ENCODE measurements at places on chromosomes 1 and 21.

- no peak for DNase-seq
Observed at GRCh38 chr1:24860841-24861240, 69.2 kb downstream of the RUNX3 start.

DNA sequence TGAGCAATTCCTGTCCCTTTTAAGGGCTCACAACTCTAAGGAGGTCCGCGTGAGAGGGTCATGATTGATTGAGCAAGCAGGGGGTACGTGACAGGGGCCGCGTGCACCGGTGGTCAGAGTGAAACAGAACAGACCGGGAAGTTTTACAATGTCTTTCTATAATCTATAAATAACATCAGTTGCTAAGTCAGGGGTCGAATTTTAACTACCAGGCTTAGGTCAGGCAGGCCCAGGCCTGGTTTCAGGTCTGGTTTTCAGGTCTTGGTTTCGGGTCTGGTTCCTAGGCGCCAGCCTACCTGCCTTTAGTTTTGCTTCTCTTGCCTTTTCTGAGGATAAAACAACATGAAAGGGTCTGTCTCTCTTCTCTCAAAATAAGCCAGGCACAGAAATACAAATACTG, 476.0 kb upstream of the CAMK1G start:
- no peak for DNase-seq

DNA sequence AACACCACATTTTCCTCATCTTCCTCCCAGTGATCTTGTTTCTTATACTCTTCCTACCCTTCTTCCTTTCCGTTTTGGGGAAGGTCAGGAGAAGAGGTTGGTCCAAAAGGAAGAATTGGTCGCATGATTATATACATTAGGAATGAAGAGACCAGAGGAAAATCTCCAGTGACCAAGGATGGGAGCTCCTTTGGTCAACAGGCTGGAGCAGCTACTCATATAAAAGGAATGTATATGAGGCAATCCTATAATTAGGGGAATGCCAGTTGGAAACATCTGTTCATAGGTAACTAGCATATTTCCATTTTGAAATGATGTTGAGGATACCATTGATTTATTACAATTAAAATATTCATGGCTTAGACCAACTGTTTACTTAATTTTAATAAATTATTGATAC, 114.5 kb downstream of the LRRC40 start:
- DNase-seq = no peak

- no peak for DNase-seq
Observed at GRCh38 chr1:42971841-42972291, 13.2 kb upstream of the SLC2A1 start.

GRCh38 chr1:55519937-55520683, 304.9 kb upstream of the USP24 start:
- no peak for DNase-seq

DNA sequence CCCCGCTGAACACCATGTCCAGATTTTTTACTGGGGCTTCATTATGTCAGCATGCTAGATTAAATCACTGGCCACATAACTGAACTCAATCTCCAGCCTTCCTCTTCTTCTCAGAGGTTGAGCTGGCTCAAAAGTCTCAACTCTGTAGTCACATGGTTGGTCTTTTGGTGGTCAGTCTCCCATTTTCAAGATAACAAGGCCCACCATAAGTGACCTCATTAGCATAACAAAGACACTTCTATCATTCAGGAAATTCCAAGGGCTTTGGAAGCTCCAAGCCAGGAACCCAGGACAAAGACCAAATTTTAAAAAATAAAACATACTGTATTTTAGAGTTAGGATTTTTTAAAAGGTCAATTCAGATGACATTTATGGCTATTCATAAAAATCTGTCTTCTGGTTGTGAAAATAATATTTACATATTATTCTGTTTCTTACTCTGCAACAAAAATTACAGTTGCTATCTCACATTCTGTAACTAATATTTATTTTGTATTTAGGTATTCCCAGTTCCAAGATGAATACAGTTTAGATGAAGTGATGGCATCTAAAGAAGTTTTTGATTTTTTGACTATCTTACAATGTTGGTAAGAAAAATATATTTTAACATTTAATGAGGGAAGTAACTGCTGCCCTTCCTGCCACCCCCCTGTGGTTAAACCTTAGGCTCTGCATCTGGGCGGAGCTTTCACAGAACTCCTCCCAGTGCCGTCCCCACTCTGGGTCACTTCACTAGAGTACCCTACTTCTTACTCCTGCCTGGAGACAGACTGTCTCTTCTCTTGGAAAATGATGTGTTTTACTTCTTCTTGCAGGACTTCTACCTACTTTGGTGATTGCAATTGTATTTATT, 49.3 kb downstream of the SCP2 start:
- no peak for DNase-seq

GRCh38 chr1:147534386-147534785, 6.9 kb upstream of the BCL9 start:
- no peak for DNase-seq

GRCh38 chr1:214281720-214282629, 1.0 kb downstream of the SMYD2 start:
- DNase-seq = no peak

GRCh38 chr1:29642519-29642918, 406.2 kb downstream of the PTPRU start:
- no peak for DNase-seq

DNA sequence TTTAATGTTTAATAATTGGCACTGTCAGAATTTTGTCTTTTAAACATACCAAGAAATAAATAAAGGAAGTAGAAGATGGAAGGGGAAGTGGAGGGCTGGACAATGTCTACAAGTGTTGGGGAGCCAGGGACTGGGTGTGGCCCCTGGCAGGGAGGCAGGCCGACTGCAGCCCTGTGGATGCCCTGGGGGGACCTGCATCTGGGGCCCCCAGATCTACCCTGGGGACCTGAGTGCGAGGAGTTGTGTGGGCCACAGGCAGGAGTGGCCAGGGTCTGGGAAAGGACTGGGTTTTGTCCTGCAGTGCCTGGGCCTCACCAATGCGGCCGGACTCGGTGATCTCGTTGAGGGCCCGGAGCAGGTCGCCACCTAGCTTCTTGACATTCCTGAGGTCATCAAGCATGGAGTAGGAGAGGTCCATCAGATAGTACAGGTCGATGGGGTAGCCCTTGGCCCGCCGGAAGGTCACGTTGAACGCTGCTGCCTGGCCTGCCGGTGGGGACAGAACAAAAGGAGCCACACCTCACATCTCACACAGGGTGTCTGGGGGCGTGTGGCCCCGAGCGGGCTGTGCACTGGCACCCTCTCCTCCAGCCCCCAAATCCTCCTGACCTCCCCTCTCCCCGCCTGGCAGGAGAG, 17.5 kb downstream of the ITGB2 start:
- no peak for DNase-seq

DNA sequence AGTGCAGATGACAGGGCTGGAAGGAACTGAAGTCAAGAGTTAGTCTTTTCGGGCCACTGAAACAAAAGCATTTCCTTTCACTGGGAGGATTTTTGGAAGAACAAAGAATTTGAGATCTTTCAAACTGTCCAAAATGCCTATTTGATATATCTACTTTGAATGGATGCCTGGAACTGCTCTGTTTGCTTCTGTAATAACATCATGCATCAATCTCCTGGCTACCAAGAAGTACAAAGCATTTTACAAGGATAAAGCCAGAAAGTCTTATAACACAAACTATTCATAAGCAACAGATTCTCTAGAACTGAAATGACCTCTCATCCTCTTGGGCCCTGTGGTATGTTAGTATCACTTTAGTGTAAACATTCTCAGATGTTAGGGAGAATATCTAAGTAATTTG, 18.2 kb upstream of the RHOU start:
- no peak for DNase-seq

- no peak for DNase-seq
Observed at GRCh38 chr1:227778401-227778947, 37.0 kb upstream of the PRSS38 start.

GRCh38 chr21:14236180-14236579, 20.2 kb downstream of the RBM11 start:
- no peak for DNase-seq

GRCh38 chr1:10776190-10776905, 20.1 kb downstream of the CASZ1 start:
- no peak for DNase-seq
